Activated T-cell treated with anti-CD3 and anti-CD28 coated beads, Interleukin-2, amount 50 U/mL, for 24 hours (primary cell): ENCODE measurements at places on chromosomes 7 and 10.

DNA sequence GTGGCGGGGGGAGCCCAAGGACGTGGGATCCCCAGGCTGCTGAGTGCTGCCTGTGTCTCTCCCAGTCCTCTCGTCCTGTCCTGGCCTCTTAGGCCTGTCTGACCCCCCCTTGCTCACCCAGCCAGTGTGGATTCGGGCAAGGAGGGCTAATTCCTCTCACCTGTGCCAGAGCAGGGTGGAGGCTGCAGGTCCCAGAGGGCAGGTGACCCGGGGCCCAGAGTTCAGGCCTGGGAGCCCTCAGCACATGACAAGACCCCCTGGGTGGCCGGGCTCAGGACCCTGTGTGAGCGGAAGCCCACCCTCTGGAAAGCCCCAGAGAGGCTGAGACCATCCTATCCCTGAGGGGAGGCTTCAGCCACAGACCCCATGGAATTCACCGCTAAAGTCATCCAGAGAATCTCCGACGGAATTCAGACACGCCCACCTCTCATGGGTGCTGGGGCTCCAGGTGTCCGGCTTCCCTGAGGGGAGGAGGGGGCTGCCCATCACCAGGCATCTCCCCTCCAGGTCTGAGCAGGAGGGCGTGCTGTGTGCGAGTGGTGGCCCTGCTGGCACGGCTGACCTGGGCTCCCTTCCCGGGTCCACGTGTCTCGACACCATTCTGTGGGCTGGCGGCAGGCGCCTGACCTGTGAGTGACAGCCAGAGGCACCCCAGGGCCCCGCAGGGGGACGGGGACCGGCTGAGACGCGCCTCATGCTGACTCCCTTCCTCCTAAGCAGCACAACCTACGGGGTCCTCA lies 5.0 kb downstream of the KNDC1 start:
- H3K4me3 ChIP-seq: no peak overlapping the region
- no peak overlapping the region for H3K27ac ChIP-seq
- DNase-seq: peak; percentile 23
- H3K36me3 ChIP-seq: no peaks in the 10 kb centered on the region

- no peak for DNase-seq
- H3K4me3 ChIP-seq: no peak overlapping the region
- peaks cover 27% of the 10 kb centered on the region for H3K4me1 ChIP-seq
- no peaks in the 10 kb centered on the region for H3K27me3 ChIP-seq
- no peak overlapping the region for H3K27ac ChIP-seq
- peaks cover 89% of the 10 kb centered on the region for H3K36me3 ChIP-seq
Observed at GRCh38 chr7:36854652-36855051, 130.4 kb upstream of the AOAH start.

DNA sequence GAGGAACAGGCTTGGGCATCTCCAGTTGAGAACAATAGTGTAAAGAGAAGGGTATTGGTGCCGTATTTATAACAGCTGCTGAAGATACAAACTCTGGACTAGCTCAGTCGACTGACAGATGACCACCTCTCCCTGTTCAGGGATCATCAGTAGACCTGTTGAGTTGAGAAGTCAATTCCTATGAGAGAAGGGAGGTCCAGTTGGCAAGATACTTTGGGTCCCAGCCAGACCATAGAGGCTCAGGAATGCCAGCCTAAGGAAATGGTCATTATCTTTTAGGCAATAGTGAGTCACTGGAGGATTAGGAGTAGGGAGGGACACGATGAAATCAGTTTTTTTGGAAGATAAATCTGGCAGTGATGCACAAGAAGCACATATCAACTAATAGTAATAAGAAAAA lies 202.9 kb downstream of the TRIL start:
- H3K27ac ChIP-seq: no peak overlapping the region
- H3K4me1 ChIP-seq: no peaks in the 10 kb centered on the region
- DNase-seq: no peak
- H3K36me3 ChIP-seq: no peaks in the 10 kb centered on the region
- H3K27me3 ChIP-seq: peaks cover 3% of the 10 kb centered on the region
- no peak overlapping the region for H3K4me3 ChIP-seq

GRCh38 chr7:119936836-119937235 lies 336.1 kb upstream of the KCND2 start:
- no peak for DNase-seq
- H3K27ac ChIP-seq: no peak overlapping the region
- H3K4me3 ChIP-seq: no peak overlapping the region
- H3K36me3 ChIP-seq: no peaks in the 10 kb centered on the region
- H3K4me1 ChIP-seq: no peaks in the 10 kb centered on the region

GRCh38 chr10:75954486-75954885 lies 523.1 kb downstream of the LRMDA start:
- H3K27me3 ChIP-seq: no peaks in the 10 kb centered on the region
- no peak overlapping the region for H3K4me3 ChIP-seq
- H3K4me1 ChIP-seq: no peaks in the 10 kb centered on the region
- DNase-seq: no peak
- H3K27ac ChIP-seq: no peak overlapping the region
- no peaks in the 10 kb centered on the region for H3K36me3 ChIP-seq

DNA sequence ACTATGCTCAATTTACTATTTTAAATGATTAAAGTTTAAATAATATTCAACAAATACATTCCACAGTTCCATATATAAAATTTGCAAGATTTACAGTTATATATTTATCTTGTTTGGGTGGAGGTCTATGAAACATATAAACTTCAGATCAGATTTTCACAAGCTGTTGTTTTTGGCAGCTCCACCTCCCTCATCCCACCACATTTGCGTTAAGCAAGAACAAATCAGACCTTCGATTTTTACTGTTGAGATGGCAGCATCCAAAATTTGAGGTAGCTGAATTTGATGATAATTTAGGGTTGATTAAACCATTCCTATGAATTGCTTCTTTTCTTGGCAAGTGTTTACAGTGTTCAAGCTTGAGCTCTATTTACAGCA lies 986.4 kb downstream of the REEP3 start:
- no peak overlapping the region for H3K4me3 ChIP-seq
- H3K27ac ChIP-seq: no peak overlapping the region
- no peaks in the 10 kb centered on the region for H3K27me3 ChIP-seq
- no peak for DNase-seq

- peaks cover 7% of the 10 kb centered on the region for H3K4me1 ChIP-seq
- no peak for DNase-seq
Observed at GRCh38 chr10:24706479-24707118, 17.1 kb downstream of the ARHGAP21 start.

DNA sequence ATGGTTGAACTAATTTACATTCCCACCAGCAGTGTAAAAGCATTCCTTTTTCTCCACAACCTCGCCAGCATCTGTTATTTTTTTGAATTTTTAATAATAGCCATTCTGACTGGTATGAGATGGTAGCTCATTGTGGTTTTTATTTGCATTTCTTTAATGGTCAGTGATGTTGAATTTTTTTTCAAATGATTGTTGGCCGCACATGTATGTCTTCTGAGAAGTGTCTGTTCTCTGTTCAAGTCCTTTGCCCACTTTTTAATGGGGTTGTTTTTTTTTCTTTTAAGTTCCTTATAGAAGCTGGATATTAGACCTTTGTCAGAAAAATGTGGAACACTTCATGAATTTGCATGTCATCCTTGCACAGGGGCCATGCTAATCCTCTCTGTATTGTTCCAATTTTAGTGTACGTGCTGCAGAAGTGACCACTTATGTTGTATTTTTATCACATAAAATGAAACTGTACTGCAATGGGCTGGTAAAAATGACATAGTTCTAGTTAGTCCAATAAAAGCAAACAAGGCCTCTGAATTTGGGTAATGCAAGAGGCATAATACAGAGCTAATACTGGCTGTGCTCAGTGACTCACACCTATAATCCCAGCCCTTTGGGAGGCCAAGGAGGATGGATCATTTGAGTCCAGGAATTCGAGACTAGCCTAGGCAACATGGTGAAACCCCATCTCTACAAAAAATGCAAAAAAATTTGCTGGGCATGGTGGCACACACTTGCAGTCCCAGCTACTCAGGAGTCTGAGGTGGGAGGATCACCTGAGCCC lies 70.3 kb downstream of the ABI1 start:
- H3K27me3 ChIP-seq: no peaks in the 10 kb centered on the region
- H3K27ac ChIP-seq: peak overlapping the region; percentile 14
- peaks cover 60% of the 10 kb centered on the region for H3K4me1 ChIP-seq
- peaks cover 59% of the 10 kb centered on the region for H3K36me3 ChIP-seq
- no peak overlapping the region for H3K4me3 ChIP-seq
- DNase-seq: no peak

DNA sequence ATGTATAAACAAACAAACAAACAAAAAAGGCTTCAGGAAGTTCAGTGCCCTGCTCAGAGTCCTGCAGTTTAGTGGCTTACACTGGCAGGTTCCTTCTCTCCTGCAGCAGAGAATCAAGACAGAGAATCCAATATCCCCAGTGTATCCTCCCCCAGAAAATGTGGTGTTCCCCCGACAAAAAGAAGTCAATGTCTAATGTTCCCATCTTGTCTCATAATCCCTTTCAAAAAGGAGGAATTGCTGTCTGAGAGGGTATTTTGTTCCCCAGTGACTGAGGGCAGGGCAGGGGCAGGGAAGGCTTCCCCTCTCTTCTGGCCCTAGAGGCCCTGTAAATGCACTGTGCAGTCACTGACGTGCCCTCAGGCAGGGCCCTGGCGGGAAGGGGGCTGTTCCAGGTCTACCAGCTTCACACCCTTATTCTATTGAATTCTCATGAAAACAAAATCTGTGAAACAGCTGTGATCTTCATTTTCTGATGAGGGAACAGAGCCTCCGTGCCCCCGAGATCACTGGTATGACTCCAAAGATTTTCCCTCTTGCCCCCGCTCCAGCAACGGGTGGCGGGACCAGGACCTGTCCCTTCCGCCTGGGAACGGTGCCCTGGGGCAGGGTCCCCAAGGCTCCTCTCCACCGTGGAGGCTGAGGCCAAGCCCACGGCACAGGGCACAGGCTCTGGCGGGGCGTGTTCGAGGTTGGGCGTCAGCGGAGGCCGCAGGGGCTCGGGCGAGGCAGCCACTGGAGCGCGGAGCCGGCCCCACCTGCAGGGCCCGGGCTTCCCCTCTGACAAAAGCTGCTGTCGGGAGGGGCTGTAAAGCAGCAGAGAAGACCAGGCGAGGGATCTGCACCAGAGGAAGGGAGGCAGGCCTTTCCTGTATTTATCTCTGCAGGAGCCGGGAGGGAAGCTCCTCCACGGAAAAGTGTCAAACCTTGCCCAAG lies 13.4 kb upstream of the WDFY4 start:
- H3K4me1 ChIP-seq: no peaks in the 10 kb centered on the region
- H3K4me3 ChIP-seq: no peak overlapping the region
- peaks cover 12% of the 10 kb centered on the region for H3K27me3 ChIP-seq

- H3K27me3 ChIP-seq: peaks cover 9% of the 10 kb centered on the region
- H3K27ac ChIP-seq: no peak overlapping the region
- DNase-seq: no peak
- H3K36me3 ChIP-seq: no peaks in the 10 kb centered on the region
- H3K4me3 ChIP-seq: no peak overlapping the region
Observed at GRCh38 chr7:29886827-29887226, 80.5 kb downstream of the WIPF3 start.

DNA sequence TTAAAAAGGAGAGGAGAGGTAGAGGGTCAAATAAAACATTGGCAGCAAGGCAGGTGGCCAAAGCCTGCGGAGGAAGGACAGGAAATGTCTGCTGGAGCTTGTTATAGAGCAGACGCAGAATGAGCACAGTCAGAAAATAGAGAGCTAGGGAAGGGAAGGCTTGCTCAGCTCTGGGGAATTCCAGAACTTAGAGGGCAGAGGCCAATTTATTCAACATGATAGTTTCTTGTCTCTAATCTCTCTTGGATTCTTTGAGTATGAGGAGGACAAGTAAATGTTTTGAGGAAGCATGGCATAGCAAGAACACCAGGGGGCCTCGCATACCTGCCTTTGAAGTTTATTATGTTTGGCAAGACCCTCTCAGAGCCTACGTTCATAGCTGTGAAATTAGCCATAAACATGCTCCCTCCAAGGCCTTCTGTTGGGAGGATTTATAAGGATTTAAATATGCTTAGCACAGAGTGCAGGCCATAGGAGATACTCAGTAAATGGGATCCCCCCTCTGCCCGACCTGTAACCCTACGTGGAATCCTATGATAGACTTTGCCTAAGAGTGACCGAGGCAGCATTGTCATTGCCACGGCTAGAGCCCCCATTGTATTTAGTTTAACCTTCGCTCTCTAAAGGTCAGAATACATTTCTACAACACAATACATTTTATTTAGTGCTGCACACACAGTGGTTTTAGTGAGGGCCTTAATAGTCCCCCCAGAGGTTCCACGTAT lies 293.9 kb downstream of the CCDC3 start:
- peaks cover 86% of the 10 kb centered on the region for H3K4me1 ChIP-seq
- no peaks in the 10 kb centered on the region for H3K27me3 ChIP-seq
- H3K27ac ChIP-seq: peak overlapping the region; percentile 54
- H3K36me3 ChIP-seq: no peaks in the 10 kb centered on the region

DNA sequence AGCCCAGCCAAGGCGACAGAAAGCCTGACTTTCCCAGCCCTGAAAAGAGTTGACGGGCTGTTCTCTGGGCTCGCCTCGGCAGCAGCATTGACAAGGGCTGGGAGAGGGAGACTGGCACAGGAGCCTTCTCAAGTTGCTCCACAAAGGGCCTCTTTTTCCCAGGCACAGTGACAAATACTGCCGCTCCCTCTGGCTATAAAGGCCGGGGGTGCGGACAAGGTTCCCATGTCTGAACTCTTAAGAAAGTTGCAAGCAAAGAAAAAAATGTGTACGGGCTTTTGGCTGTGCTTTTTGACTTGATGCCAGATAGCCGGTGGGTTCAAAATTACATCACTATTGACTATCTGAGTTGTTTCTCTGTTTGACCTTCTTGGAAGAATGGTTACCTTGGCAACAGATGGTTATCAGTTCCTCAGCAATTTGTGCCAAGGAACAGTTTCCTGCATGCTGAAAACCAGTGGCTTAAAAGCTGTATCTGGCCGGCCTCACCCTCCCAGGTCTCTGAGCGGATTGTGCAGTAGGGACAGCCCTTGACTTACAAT lies 115.9 kb upstream of the EEPD1 start:
- DNase-seq: no peak
- H3K27ac ChIP-seq: no peak overlapping the region
- H3K36me3 ChIP-seq: no peaks in the 10 kb centered on the region

GRCh38 chr10:117819304-117819703 lies 227.4 kb downstream of the RAB11FIP2 start:
- peaks cover 12% of the 10 kb centered on the region for H3K27me3 ChIP-seq
- DNase-seq: no peak
- no peaks in the 10 kb centered on the region for H3K36me3 ChIP-seq
- no peak overlapping the region for H3K4me3 ChIP-seq

GRCh38 chr10:5528989-5529701 lies 4.4 kb downstream of the CALML3 start:
- no peaks in the 10 kb centered on the region for H3K27me3 ChIP-seq
- H3K36me3 ChIP-seq: no peaks in the 10 kb centered on the region
- H3K4me1 ChIP-seq: no peaks in the 10 kb centered on the region
- H3K4me3 ChIP-seq: no peak overlapping the region
- peak; percentile 9 for DNase-seq

DNA sequence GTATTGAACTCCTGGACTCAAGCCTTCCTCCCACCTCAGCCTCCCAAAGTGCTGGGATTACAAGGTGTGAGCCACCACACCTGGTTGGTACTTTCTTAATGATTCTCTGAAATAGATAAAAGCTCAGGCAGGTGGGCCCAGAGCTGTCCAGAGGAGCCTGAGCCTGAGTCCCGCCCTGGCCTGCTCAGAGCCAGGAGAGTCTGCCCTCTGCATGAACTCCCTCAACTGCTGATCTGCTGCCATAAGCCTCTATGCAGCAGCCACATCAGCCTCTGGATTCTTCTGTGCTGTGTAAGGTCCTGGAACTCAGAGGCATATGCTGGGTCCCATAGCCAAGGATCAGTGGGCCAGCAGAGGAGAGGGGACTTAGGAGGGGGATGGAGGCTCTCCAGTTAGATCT lies 23.1 kb upstream of the DDIT4 start:
- H3K36me3 ChIP-seq: no peaks in the 10 kb centered on the region
- H3K27ac ChIP-seq: peak overlapping the region; percentile 78
- no peaks in the 10 kb centered on the region for H3K27me3 ChIP-seq
- DNase-seq: no peak

- H3K27me3 ChIP-seq: no peaks in the 10 kb centered on the region
- peaks cover 74% of the 10 kb centered on the region for H3K4me1 ChIP-seq
- H3K4me3 ChIP-seq: no peak overlapping the region
- DNase-seq: no peak
- peaks cover 86% of the 10 kb centered on the region for H3K36me3 ChIP-seq
Observed at GRCh38 chr7:92769844-92770243, 66.5 kb downstream of the CDK6 start.
